COLO829 (cell line): ENCODE measurements at places on chromosomes 4 and X.

- no peak for DNase-seq
These were observed 181.9 kb downstream of the RAPGEF2 start for GRCh38 chr4:159284733-159285132.

DNA sequence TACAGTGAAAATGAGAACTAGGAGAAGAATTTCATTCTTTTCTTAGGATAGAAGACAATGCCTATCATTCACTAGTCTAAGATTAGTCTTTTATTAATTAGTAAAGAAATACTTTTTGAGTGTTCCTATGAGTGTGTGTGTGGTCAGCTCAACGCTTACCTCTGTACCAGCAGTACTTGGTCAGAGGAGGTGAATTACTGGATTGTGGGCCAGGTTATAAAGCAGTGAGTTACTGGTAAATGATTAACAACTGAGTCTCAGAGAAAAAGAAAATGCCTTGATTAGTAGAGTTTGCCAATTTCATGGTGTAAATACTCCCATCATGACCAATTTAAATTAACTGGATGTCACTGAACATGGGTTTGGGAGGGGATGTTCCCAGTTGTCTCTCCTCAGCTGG lies 444.6 kb downstream of the STIM2 start:
- no peak for DNase-seq

GRCh38 chr4:38131371-38132091 lies 171.3 kb downstream of the PTTG2 start:
- no peak for DNase-seq

GRCh38 chr4:132502096-132502552 lies 647.0 kb upstream of the PCDH10 start:
- no peak for DNase-seq

DNA sequence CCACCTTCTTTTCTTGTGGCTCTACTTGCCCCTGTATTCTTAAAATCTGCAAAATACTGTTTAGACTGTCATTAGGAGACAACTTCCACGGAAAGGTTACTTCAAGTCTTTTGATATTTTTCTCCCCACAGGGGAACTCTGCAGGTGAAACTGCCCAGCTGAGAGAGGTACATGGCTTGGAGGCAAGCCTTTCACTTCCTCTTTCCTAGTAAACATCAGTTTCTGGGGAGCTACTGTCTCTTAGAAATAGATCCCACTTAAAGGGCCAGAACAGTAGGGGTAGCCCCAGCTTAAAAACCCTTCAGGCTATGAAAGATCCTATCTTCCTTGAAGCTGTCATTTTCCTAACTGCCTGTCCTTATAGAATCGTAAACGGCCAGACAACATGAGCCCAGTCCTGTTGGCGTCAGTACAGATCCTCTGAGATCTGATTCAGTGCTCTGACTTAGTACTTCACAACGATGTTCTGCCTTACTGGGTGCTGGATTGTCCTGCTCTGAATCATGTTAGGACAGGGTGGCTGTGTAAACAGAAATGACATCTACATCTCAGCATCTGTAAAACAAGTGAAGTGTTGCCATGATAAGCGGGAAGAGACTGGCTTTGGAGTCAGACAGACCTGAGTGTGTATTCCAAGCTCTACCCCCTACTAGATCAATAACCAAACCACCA lies 102.1 kb downstream of the ITIH6 start:
- no peak for DNase-seq

GRCh38 chr4:122759639-122760310 lies 27.3 kb downstream of the BBS12 start:
- DNase-seq: no peak

GRCh38 chr4:112296949-112297880 lies at the start of gene ALPK1:
Gene ALPK1, plus strand, starts transcription at chr4:112297369.
- peak; percentile 94 for DNase-seq

- no peak for DNase-seq
These were observed 98.2 kb downstream of the HPRT1 start for GRCh38 chrX:134558133-134558532.

DNA sequence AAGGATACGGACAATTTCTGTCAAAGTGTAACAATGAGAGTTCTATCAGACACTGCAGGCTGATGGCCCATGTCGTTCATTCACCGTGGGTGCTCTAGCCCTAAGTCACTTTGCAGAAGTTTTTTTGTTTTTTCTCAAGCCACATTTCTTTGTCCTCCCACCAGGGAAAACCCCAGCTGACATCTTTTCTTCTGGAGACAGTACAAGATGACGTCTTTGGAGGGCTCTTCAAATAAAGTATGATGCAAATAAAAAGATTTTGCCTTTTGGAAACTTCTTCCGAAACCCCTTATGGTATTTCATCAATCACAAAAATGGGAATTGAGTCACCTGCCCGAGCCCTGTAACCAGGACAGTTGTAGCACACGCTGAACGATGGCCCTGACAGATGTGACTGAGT lies 73.2 kb downstream of the TRAPPC11 start:
- no peak for DNase-seq

GRCh38 chrX:95974890-95975289 lies 709.8 kb upstream of the DIAPH2 start:
- DNase-seq: no peak

DNA sequence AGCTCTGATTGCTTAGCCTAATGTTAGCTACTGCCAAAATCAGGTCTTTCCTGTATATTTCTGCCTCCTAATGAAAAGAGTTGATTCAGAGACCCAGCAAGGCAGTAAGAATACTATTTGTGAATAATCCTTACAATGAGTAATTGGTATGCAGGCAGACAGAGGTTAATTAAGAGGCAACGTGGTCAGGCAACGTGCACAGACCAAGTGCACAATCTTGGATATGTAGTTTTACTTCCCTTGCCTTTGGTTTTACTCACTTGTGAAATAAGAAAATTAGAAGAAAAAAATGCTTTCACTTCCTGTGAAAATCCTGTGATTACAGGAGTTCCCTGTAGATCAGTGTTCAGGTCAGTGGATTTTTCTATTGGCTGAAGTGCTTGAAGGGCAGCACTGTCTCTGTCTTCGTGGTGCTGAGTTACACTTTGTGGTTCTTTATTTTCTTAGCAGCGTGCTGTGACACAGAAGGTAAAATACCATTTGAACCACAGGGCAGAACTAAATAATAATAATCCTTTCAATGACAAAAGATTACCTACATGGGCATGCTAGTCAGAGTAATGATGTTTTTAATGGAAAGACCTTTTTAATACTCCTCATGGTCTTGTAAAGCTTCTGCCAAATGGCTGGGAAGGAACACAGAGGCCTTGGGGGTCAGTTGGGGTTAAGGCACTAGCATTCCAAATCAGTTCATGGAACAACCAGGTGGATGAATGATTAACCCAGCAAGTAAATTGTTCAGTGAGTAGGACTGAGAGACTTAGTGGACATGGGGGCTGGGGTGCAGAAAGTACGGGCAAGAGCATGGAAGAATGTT lies 430.9 kb downstream of the MAPK10 start:
- no peak for DNase-seq

- DNase-seq: peak; percentile 57
These were observed 151.3 kb upstream of the TTC29 start for GRCh38 chr4:147096667-147097604.

DNA sequence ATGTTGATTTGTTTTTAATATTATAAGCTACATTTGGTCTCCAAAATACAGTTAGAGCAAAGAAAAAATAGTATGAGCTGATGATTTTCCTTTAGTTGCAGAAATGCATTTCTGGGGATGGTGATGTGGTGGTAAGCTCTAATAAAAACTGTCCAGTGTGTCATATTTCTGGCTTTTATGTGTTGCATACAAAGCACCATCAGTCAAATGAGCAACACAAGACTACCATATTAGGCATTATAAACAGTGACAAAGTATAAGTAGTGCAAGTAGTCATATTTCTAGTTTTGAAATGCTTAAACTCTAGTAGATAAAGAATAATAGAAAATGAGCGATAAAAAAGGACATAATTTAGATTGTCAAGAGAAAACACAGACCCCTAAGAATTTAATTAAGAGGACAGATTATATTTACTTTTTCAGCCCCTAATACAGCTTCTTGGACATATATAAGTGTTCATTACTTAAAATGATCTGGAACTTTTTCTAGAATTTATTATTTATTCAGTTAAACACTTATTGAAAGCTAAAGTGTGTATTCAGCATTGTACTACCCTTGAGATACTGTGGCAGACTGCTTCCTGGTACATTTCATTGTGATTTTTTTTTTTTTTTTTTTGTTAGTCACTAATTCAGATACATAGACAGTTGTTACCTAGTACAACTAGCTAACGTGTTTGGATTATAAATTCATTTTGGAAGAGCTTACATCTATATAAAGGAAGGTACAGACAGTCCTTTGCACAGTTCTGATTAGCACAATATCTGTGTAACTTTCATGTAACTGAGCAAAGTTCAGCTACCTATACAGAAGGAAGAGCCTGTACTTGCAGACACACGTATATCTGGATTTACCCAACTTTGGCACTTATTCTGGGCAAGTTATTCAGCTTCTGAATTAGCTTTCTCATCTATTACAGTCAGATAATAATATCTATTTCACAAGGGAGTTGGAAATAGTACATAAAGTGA lies 22.3 kb downstream of the RAP1GDS1 start:
- no peak for DNase-seq

DNA sequence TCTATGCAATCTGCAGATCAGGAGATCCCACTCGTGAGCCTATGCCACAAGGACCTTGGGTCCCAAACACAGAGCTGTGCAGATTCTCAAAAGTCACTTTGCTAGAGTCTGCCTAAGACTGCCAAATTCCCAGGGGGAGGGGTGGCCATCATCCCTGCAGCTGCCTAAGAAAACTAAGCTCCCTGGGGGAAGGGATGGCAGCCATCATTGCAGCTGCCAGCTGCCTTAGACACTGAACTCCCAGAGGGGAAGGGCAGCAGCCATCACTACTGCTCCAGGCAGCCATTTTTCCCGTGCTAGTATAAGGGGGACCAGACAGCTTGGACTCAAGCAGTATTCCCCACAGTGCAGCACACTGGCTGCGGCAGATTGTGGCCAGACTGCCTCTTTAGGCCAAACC lies 156.9 kb downstream of the NKX6-1 start:
- no peak for DNase-seq

DNA sequence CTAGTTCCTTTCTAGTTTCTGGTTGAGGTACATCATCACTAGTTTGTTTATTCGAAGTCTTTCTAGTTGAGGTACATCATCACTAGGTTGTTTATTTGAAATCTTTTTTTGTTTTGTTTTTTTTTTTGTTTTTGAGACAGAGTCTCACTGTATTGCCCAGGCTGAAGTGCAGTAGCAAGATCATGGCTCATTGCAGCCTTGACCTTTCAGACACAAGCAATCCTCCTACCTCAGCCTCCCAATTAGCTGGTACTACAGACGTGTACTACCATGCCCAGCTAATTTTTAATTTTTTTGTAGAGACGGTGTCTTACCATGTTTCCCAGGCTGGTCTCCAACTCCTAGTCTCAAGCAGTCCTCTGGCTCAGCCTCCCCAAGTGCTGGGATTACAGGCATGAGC lies 54.9 kb downstream of the CEP135 start:
- no peak for DNase-seq

- no peak for DNase-seq
These were observed 28.5 kb upstream of the LIMCH1 start for GRCh38 chr4:41509451-41509866.

- DNase-seq: peak; percentile 83
These were observed 68.7 kb downstream of the SUPT20HL2 start for GRCh38 chrX:24245202-24245601.

DNA sequence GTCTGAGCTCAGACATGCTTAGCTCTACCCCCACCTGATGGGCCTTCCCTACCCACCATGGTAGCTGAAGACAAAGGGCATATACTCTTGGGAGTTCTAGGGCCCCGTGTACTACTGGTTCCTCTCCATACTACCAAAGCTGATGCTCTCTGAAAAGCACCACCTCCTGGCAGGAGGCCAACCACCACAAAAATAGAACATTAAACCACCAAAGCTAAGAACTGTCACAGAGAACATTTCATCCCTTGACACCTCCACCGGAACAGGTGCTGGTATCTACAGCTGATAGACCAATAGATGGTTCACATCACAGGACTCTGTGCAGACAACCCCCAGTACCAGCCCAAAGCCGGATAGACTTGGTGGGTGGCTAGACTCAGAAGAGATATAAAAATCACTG lies 13.4 kb downstream of the EDA2R start:
- no peak for DNase-seq
